HepG2 (cell line): ENCODE measurements at places on chromosomes 13 and 19.

DNA sequence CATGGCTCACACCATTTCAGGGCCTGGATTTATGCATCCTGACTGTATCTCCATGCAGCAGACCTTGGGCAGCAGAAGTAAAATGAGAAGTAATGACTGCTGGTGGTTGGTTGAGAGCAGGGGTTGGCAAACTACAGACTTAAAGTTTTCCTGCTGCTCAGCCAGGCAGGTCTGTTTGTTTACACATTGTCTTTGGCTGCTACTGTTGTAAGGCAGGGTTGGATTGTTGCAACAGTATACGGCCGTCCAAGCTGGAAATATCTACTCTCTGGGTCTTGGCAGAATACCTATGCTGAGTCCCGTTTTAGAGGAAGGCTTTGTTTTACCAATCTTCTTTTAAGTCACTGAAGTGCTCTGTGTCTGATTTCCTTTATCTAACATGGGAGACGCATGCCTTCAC, 13.5 kb downstream of the SNRNP70 start:
- no peak for DNase-seq

- no peak for DNase-seq
Observed at GRCh38 chr13:79492313-79492798, 11.4 kb downstream of the NDFIP2 start.

GRCh38 chr19:38564981-38565690, 52.6 kb downstream of the MAP4K1 start:
- no peak for DNase-seq

GRCh38 chr19:35555301-35556005, 8.0 kb downstream of the ATP4A start:
- peak; percentile 56 for DNase-seq

GRCh38 chr19:49233163-49233562, 75.6 kb downstream of the TRPM4 start:
- DNase-seq, result no peak

- DNase-seq, result no peak
Observed at GRCh38 chr19:29308977-29309590, 96.1 kb upstream of the UQCRFS1 start.

DNA sequence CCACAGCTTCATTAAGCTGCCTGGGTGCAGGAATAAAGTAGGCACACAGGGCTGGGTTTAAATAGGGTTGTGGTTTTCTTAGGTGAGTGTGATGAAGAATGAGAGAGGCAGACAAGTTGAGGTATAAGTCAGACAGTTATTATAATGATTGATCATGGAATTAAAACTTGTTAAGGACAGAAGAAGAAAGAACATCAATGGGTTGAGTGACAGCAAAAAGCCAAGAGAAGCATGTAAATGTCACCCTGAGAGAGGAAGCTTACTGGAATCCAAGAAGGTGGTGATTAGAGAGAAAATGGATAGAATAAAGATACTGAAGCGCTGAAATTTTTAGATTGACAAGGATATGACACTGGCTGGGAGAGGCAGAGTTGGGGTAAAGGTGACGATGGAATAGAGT, 325.2 kb upstream of the SLITRK1 start:
- DNase-seq, result no peak

DNA sequence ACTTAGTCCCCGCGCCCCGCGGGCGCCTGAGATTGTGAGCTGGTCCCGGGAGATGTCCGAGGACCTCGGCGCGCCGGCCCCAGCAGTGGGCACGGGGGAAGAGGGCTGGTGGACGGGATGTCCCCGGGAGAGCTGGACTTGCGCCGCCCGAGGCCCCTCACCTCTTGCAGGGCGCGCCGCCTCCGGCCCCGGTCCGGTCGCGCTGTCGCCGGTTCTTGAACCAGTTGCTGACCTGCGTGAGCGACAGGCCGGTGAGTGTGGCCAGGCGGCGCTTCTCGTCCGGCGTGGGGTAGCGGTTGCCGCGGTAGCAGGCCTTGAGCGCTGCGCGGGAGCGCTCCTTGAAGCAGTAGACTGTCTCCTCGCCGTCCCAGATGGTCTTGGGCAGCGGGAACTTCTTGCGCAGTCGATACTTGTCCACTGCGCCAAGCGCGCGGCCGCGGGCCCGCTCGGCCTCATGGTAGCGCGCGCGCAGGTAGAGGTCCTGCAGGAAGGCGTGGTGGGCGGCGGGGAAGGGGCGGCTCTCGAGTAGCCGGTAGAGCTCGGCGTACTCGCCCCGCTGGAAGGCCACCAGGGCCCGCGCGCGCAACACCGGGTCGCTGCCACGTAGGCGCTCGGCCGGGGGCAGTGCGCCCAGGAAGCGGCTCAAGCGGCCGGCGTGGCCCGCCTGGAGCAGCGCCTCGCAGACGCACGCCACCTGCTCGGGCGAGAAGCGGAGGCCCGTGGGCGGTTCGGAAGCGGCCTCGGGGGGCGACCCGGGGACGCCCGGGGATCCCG, 984 bp downstream of the SIX5 start:
- peak; percentile 41 for DNase-seq

DNA sequence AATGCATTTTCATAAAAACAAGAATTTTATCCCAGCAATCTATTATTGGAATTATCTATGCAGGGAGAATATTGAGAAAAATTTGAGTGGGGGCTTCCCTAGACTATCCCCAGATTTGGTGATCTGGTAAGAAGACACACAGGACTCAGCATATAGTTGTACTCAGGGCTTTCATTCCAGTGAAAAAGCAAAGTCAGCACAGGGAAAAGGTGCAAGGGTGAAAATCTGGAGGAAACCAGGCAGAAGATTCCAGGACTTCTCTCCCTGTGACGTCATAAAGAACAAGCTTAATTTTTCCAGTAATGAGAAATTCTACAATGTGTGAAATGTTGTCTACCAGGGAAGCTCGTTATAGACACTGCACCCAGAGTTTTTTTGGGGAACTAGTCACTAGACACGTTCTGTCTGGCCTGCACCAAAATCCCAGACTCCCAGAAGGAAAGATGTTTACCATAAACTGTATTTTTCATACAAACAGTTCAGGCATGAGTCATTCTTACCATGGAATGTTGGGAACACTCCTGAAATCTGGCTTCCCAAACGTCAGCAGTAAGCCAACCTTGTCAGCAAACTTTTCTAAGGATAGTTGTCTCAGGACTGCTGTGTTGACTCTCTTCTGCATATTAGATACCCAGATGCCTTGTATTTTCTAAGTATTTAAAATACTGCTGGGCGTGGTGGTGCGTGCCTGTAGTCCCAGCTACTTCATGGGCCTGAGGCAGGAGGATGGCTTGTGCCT, 107.4 kb downstream of the DNAJC3 start:
- peak; percentile 9 for DNase-seq

- DNase-seq, result no peak
Observed at GRCh38 chr13:25847635-25848626, 203.9 kb downstream of the SHISA2 start.

- no peak for DNase-seq
Observed at GRCh38 chr13:26914624-26915023, 154.0 kb upstream of the GPR12 start.

- DNase-seq, result no peak
Observed at GRCh38 chr13:33963134-33963533, 145.2 kb downstream of the RFC3 start.

DNA sequence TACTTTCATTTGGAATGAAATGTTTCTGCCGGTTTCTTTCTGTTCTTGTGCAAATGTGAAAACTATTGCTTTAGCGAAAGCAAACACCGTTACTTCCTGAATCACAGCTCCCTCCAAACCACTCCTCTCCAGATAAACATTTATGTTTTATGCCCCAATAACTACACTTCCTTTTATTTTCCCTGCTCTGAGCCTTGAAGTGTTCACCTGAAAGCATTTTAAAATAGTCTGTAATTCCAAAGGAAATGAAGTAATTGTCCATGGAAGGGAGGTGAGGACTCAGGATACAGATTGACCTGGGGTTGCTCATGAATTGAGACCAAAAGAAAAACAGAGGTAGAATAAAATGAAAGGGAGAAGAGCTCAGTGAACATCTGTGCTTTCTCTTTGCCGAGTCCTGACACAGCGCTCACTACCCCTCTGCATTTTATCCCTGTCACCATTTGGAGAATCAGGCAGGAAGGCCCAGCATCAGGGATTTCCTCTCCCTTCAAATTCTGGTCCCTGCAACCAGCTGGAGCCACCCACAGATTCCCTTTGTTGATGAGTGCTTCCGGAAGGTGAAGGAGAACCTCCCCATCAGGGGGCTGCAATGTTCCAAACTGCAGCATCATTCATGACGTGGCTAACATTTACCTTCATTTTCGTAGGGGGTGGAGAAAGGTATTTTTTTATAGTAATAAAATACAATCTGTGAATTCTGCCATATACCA, 171.9 kb downstream of the ITGBL1 start:
- no peak for DNase-seq

GRCh38 chr13:96052656-96053002, 572 bp downstream of the UGGT2 start:
- DNase-seq, result peak; percentile 52

DNA sequence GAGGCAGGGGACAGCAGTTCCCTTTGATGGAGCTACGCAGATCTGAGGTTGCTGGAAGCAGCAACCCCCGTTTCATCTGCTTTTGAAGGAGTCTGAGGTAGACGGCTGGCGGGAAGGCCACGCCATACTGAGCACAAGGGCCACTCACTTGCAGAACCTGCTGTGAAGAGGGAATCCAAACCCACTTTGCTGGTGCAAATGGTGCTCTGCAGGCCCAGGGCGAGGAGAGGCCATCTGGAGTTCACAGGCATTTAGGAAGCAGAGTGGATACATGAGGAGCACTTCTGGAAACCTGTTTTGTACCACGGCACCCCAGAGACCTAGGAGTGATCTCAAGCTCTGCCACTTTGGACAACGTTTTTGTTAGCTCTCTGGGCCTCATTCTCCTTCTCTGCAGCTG, 227.8 kb downstream of the UQCRFS1 start:
- no peak for DNase-seq

DNA sequence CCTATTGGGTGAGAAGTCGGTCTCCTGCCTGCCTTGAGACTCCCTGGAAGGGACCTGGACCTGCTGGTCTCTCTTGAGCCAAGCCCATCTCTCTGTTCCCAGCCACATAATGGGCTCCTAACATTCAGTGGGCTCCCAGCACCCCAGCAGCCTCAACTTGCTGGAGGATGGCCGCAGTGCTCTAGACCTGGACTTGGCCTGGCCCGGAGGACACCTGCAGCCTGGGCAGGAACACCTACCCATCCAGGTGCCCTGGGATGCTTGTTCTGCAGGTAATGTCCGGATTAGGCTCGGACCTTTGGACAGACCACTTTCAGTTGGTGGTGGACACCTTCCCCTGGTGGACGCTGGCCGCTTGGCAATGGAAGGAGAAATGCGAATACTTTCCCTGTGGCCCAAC, 214.6 kb downstream of the URI1 start:
- DNase-seq, result no peak

DNA sequence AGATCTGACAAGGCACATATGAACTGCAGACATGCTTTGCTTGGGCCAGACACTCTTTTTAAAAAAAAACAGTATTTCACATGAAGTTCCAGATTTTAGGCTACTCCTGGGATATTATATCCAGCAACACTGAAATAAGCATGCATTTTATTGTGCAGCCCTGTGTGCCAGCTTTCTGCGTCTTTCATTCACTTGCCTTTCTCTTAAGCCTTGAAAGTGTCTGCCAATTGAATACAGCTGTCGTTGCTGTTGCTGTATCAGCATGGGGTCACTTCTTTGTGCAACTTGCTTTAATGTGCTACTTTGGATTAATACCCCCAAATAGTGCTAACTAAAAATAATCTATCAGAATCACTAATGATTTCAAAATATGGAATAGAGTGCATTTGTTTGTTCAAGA, 657.8 kb downstream of the SLITRK6 start:
- no peak for DNase-seq

DNA sequence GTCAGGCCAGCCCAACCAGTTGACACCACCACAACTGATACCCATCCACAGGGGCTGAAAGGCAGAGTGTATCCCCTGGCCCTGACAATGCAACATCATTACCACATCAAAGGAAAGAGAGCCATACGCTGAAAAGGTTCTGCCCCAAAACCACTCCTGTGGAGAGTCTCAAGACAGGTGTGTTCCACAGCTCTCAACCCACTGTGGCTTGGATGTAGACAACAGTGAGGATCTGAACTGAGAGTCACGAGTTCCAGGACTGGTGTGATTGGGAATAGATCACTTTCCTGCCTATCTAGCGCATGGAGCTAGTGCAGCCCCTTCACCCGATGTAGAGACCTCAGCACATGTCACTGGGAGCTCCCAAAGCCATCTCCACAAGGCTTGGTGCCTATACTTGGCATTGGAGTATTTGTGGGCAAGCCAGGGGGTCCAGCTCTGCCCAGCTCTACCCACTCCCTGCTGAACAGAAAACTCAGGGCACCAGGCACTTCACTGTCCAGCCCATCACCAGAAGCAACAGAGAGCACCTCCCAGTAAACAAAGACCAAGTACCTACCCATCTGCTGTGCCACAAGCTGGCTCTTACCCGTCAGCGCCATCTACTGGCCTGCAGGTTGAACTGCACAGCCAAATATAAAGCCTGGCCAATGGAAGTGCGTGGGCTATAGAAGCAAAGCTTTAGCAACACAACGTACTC, 579.5 kb downstream of the UQCRFS1 start:
- no peak for DNase-seq

DNA sequence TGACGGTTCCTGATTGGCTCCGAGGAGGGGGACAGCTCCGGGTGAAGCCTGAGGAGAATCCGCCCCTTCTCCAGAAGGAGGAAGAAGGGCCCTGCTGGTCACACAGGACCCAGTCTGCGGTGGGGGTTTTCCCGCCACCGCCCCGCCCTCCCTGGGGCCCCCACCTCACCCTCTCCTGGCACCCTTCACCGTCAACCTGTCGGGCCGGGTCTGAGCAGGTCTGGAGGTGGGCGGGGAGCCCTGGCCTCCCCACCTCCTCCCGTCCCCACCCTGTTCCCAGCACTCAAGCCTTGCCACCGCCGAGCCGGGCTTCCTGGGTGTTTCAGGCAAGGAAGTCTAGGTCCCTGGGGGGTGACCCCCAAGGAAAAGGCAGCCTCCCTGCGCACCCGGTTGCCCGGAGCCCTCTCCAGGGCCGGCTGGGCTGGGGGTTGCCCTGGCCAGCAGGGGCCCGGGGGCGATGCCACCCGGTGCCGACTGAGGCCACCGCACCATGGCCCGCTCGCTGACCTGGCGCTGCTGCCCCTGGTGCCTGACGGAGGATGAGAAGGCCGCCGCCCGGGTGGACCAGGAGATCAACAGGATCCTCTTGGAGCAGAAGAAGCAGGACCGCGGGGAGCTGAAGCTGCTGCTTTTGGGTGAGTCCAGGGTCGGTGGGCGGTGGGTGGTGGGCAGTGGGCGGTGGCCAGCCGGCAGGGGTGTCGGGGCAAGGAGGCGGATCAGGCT, at the start of gene GNA15:
Gene GNA15 (plus strand): TSS at position 73 of the 723 bp plus-strand sequence. CDS start 418 bp downstream, at position 491.
- no peak for DNase-seq

GRCh38 chr19:29248332-29248844, 35.4 kb upstream of the UQCRFS1 start:
- no peak for DNase-seq
